GM18507 (cell line): ENCODE measurements at places on chromosomes 6 and 20.

- no peak for DNase-seq
These were observed 20.8 kb upstream of the HCK start for GRCh38 chr20:32031007-32031958.

GRCh38 chr20:62577490-62577836 is 64.8 kb upstream of the SLCO4A1 start:
- no peak for DNase-seq

- DNase-seq, result no peak
These were observed 78.5 kb upstream of the TRDN start for GRCh38 chr6:123715006-123715863.

GRCh38 chr20:62850333-62850974 is 11.2 kb downstream of the TCFL5 start:
- no peak for DNase-seq

GRCh38 chr6:143146186-143146851 is 85.6 kb downstream of the AIG1 start:
- DNase-seq, result no peak

- DNase-seq, result no peak
These were observed 549.8 kb downstream of the PRKN start for GRCh38 chr6:162177746-162178145.

DNA sequence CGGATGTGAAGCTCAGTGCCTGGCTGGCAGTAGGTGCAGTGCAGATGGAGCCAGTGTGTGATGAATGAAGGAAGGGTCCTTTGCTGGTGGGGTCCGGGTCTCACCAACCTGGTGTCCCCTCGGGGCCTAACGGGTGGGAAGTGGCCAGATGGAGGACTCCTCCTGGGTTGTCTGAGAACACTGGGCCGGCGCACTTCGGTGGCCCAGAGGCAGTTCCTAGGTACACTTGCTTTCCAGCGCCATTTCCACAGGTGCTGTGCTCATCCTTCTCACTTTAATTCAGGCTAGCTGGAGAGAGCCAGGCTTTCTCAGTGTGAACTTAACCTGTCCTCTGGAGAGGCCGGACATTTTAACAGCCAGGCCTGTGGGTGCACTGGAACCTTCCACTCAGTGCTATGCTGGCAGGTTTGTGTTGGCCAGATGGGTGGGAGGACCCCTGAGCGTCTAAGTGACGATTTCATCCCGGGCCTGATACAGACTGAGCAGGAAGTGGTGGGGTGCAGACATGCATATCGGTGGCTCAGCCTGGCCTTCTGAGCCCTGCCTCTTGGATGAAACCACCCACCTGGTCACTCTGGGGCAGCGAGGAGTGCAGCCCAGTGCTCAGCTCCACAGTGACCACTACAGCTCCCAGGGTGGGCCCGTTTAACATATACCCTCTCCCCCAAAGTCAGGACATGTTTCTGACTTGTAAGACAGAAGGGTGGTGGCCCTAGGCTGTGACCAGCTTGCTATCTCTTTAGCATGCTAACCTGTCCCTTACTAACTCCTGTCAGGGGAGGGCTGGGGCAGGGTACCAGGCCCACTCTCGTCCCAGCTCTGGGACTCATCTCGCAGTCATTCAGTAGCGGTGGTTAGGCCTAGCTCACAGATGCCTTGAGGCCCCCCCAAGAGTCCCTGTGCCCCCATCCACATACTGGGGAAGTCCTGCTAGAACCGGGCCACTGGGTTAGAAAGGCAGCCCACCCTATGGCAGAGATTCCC is 8.2 kb upstream of the PYGB start:
- no peak for DNase-seq

DNA sequence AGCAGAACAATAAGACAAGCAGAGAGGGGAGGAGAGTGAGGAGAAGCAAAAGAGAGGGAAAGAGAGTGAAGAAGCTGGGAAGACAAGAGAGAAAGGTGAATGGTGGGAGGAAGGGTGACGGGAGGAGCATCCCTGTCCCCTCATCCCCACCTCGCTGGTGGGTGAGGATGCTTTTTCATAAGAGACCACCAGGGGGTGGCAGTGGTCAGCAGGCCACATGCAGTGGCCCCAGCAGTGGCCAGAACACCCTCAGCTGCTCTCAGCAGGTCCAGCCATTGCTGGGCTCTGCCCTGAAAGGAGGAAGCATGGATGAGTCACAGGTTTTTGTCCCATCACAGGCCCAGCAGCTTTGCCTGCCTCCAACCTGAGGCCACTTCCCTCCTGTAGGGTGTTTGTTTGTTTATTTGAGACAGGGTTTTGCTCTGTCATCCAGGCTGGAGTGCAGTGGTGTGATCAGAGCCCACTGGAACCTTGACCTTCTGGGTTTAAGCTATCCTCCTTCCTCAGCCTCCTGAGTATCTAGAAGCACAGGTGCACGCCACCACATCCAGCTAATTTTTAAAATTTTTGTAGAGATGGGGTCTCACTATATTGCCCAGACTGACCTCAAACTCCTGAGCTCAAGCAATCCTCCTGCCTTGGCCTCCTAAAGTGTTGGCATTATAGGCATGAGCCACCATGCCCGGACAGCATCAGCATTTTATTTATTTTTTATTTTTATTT is 24.0 kb downstream of the FGD2 start:
- DNase-seq, result no peak

DNA sequence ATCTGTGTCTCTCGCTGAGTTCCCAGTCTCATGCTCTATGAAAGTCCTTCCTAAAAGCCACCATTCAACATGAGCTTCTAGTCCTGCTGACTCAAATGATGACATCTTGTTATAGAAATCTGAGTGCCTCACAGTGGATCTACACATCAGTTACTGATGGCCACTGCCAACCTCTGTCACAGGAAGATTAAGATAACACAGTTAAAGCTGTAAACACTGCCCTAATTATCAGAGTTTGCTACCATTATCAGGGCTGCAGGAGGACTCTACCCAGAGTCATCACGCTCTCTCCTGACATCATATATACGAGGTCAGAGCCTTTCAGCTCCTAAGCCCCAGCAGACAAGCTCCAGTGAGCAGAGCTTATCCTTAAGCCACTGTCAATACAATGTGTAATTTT is 63.2 kb downstream of the HIVEP2 start:
- no peak for DNase-seq

- no peak for DNase-seq
These were observed 14.6 kb upstream of the RIPOR2 start for GRCh38 chr6:24950218-24950941.

- DNase-seq, result no peak
These were observed 10.5 kb downstream of the GPLD1 start for GRCh38 chr6:24478903-24479302.

- DNase-seq, result peak; percentile 18
These were observed 46.3 kb downstream of the SOD2 start for GRCh38 chr6:159646733-159647132.

DNA sequence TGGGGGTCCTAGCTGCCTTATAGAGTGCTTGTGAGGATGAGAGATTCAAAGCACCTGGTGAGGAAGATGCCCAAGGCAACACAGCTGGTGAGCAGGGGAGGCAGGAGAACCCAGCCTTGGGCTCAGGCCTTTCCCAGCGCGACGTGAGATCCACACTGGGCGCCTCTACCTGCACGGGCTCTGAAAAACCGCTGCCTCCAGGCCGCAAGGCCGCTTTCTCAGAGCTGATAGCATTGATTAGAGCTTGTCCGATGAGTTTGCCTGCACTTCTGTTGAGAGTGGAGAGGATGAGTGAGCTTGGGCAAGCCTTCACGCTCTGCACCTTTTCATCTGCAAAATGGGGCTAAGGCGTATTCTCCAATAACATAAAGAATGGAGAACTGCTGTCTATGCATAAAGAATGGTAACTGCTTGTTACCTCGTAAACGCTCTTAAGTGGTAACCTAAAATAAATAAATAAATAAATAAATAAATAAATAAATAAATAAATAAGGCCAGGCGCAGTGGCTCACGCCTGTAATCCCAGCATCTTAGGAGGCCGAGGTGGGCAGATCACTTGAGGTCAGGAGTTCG is 916 bp downstream of the PABPC1L start:
- DNase-seq, result no peak

- no peak for DNase-seq
These were observed 1.1 kb upstream of the JPH2 start for GRCh38 chr20:44187772-44188709.

GRCh38 chr20:6744180-6744579 is 23.3 kb upstream of the BMP2 start:
- DNase-seq, result no peak

DNA sequence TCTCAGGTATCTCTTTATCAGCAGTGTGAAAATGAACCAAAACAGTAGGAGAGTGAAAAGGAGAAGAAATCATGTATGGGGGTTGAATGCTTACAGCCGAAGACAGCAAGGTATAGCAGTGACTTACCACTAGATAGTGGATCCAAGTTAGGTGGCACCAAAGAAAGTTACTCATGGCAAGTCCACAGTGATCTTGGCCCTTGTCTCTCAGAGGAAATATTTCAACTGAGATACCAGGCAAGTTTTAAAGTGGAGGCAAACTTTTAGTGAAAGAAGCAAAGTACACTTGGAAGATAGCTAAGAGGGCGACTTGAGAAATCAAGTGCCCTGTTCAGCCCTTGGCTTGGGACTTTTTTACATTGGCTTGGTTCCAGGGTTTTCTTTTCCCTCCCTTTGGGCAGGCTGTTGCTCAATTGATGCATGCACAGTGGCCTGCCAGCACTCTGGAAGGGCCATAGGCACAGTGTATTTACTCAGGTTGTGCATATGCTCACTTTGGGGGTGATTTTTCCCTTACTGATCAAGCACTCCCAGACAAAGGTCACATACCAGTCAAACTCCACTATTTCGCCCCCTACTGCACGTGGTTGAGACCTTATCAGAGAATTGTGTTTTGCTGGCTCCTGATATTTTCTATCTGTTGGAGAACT is 329.5 kb upstream of the KHDRBS2 start:
- no peak for DNase-seq

DNA sequence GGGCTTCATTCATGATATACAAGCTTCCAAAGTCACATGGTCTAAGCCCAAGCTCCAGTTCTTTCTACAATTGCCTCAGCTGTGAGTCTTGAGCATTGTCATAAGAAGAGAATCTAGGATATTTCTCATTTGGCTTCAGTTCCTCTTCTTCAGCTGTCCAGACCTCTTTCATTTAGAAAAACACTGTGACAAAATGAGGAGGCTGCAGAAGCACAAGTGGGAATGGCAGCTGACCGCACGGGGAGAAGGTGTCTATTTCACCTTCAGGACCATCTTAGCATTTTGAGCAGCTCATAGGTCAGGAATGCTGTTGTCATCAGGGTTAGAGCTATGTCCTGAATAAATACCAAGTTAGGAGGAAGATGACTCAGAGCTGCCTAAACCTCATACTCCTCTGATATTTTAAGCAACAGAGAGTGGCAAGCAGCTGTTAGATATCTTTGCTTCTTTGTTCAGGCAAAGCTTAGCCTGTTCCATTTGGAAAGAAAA is 390.1 kb upstream of the CITED2 start:
- no peak for DNase-seq

DNA sequence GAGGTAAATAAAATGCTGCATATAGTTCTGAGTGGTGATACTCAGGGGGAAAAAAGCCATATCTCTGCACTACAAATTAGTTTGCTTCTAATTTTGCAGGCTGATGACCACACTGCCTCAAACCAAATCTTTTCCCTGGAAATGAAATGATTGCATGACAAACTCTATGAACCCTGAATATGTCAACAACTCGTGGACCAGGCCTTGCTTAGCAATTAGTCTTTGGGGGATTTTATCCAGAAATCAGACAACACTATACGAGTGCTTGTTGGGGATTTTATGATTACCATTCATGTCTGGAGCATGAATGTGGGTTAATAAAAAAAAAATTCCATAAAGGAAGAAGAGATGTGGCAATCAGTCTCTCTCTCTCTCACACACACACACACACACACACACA is 42.0 kb downstream of the SOBP start:
- no peak for DNase-seq

GRCh38 chr6:149964308-149965193 is 808 bp downstream of the ULBP1 start:
- no peak for DNase-seq

GRCh38 chr6:154352898-154353585 is 3.6 kb downstream of the IPCEF1 start:
- DNase-seq, result peak; percentile 61

DNA sequence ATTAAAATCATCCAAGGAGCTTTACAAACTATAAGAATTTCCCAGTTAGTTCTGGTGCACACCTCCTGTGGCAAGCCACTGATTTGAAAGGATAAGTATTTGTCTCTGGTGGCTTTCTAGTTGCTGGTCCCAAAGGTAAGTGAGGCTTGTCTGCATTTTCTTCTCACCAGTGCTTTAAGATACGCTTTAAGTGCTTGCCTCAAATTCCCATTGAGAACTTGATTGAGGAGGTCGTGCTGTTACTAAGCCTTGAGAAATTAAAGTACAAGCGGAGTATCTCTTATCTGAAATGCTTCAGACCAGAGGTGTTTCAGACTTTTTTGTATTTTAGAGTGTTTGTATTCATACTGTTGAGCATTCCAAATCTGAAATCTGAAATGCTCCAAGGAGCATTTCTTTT is 29.9 kb upstream of the MYO6 start:
- DNase-seq, result no peak

GRCh38 chr20:62474604-62475026 is 1.2 kb downstream of the GATA5 start:
- no peak for DNase-seq

DNA sequence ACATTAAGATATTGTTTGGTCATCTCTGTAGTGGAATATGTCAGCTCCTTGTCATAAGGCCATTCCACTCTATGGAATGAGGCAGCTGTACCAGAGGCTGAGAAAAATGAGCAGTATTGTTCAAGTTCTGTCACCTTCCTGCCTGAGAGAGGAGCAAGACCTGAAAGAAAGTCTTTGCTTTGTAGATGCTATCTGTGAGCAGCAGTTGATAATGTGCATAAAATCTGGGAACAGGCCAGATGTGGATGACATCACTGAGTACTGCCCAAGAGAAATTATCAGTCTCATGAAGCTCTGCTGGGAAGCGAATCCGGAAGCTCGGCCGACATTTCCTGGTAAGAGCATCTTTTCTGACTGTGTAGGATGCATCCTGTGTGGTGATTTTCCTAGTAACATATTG is 16.8 kb downstream of the RIPK1 start:
- no peak for DNase-seq

DNA sequence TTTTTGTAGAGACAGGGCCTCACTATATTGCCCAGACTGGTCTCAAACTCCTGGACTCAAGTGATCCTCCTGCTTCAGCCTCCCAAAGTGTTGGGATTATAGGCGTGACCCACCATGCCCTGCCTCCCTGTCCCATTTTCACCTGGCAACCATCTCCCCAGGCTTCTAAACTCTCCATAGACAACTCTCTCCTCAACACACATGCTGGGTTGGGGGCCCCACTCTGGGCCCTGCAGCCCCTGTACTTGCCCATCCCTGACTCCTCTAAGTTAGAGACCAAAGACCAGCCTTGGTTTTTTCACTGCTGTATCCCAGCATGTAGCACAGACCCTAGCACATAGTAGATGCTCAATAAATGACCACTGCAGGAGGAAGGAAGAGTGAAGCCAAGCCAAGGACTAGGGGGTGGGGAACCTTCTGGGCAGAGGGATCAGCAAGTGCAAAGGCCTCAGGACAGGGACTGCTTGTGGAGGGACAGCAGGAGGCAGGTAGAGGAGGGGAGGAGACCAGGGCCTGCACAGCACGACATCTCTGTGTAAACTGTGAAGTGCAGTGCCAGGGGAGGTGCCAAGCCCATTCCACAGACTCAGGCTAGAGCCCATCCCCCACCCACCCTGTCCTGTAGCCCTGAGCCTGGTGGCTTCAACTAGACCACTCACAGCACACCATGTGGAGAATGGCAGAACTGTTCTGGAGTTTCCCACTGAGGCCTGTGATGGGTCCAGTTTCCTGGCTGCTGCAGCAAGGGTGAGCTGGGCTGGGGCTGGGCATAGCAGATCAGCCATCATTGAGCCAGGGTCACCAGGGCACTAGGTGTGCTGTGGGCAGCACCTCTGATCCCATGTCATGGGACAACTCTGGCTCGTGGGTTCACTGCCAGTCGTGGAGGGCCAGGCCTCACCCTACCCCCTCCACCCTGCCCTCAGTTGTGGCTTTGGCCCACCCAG is 3.4 kb upstream of the SRC start:
- DNase-seq, result no peak
